ENCODE measurements at places on chromosomes 4 and X. TPM values are rescaled to one million over a fixed set of nuclear protein-coding genes. Genes with fewer than 3 reads are reported as not detected.

- no peak overlapping the region for H3K4me3 ChIP-seq
- no peaks in the 10 kb centered on the region for H3K27me3 ChIP-seq
- H3K4me1 ChIP-seq, result no peaks in the 10 kb centered on the region
- no peak for DNase-seq
- no peaks in the 10 kb centered on the region for H3K36me3 ChIP-seq
These were observed 43.3 kb upstream of the TEX13A start for GRCh38 chrX:105263801-105264200.

Gene NLGN4X
- 17.6 TPM for total RNA-seq

Gene TSPYL2
- total RNA-seq, result 35.5 TPM

Gene NUDT6
- total RNA-seq, result 20.9 TPM

Gene EDA
- total RNA-seq, result 6.8 TPM
